ENCODE measurements at places on chromosomes 16 and 17. TPM values are rescaled to one million over a fixed set of nuclear protein-coding genes. Genes with fewer than 3 reads are reported as not detected.

DNA sequence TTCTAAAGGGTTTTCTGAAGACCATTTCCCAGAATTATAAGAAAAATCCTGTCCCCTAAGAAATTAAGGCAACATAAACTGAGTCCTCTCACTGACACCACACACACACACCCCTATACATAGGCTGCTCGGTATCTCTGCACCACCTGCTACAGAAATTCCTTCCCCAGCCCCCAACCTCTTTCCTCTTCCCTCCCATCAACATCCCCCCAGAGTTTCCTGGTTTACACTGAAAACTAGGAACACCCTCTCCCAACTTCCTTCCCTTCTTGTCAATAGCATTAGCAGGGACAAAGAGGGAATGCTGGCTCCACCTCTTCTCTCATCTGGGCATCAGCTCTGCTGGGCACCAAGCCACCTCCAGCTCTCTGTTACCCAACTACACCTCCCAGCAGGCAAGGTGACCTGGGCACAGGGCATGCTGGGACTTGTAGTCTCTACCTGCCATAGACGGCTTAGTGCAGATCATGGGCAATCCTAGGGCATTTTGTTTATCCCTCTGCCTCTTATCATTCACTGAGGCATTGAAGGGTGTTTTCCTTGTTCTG lies 15.7 kb downstream of the CAVIN1 start:
- H3K36me3 ChIP-seq: peaks cover 40% of the 10 kb centered on the region
- peaks cover 44% of the 10 kb centered on the region for H3K4me1 ChIP-seq
- peak; percentile 39 for DNase-seq
- peak overlapping the region; percentile 65 for H3K27ac ChIP-seq
- H3K27me3 ChIP-seq: no peaks in the 10 kb centered on the region

DNA sequence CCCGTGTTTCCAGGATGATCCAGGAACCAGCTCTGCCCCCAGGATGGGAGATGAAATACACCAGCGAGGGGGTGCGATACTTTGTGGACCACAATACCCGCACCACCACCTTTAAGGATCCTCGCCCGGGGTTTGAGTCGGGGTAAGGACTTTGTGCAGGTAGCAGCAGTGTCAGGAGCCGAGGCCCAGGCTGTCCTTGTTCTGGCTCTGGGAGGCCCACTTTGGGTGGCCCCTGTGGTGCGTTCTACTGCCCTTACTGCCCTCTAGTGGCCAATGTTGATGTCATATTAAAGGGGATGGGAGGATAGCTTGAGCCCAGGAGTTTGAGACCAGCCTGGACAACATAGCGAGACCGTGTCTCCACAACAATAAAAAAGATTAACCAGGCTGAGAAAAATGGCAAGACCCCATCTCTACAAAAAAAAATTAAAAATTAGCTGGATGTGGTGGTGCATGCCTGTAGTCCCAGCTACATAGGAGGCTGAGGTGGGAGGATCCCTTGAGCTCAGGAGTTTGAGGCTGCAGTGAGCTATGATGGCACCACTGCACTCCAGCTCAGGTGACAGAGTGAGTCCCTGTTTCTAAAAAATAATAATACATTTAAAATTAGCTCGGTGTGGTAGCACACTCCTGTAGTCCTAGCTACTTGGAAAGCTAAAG lies 20.9 kb upstream of the CLEC18A start:
- H3K27ac ChIP-seq: no peak overlapping the region
- peak; percentile 60 for DNase-seq
- no peak overlapping the region for H3K4me3 ChIP-seq

DNA sequence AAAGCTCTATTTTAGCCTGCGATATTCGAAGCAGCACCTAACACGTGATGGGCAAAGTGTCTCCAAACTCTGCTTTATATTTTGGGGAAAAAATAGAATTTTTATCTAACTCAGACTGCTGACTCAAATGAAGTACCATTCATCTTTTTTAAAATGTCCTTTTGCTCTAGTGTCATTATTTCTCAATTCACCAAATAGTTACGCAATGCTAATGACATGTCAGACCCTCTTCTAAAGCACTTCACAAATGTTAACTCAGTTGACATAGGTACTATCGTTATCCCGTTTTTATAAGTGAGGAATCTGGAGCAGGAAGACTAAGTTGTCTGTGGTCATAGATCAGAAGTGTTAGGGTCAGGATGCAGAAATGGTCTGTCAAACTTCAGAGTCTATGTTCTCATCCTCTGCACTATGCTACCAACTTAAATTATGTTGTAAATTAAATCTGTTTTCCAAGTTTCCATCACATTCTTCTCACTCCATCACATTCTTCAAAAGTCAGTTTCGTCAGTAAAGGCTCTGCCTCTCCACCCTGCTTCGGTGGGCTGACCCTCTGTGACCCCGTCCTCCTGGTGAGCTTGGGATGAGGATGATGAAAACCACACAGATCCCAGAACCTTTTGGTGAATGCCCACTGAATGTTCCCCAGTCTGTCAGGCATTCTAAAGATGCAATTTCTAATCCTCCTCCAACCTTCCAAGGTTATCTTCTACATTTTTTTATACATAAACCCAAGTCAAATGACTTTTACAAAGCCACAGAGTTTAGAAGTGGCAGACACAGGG lies 102.8 kb downstream of the ADAMTS18 start:
- H3K36me3 ChIP-seq: no peaks in the 10 kb centered on the region
- no peak for DNase-seq
- no peak overlapping the region for H3K4me3 ChIP-seq
- no peak overlapping the region for H3K27ac ChIP-seq
- no peaks in the 10 kb centered on the region for H3K4me1 ChIP-seq
- no peaks in the 10 kb centered on the region for H3K27me3 ChIP-seq

GRCh38 chr17:56322991-56323390 lies 169.7 kb downstream of the ANKFN1 start:
- no peak overlapping the region for H3K27ac ChIP-seq
- no peaks in the 10 kb centered on the region for H3K36me3 ChIP-seq
- peaks cover 3% of the 10 kb centered on the region for H3K4me1 ChIP-seq
- peaks cover 5% of the 10 kb centered on the region for H3K27me3 ChIP-seq

The ZNF469 gene
- total RNA-seq: 1.4 TPM

The UNC45B gene
- total RNA-seq: not detected

The ERN1 gene
- 2.7 TPM for total RNA-seq

GRCh38 chr16:26665166-26665939 lies 401.4 kb upstream of the C16orf82 start:
- H3K27ac ChIP-seq: no peak overlapping the region
- no peak overlapping the region for H3K4me3 ChIP-seq
- H3K27me3 ChIP-seq: no peaks in the 10 kb centered on the region
- H3K36me3 ChIP-seq: no peaks in the 10 kb centered on the region
- DNase-seq: no peak

The PLXDC1 gene
- under 0.01 TPM for total RNA-seq

DNA sequence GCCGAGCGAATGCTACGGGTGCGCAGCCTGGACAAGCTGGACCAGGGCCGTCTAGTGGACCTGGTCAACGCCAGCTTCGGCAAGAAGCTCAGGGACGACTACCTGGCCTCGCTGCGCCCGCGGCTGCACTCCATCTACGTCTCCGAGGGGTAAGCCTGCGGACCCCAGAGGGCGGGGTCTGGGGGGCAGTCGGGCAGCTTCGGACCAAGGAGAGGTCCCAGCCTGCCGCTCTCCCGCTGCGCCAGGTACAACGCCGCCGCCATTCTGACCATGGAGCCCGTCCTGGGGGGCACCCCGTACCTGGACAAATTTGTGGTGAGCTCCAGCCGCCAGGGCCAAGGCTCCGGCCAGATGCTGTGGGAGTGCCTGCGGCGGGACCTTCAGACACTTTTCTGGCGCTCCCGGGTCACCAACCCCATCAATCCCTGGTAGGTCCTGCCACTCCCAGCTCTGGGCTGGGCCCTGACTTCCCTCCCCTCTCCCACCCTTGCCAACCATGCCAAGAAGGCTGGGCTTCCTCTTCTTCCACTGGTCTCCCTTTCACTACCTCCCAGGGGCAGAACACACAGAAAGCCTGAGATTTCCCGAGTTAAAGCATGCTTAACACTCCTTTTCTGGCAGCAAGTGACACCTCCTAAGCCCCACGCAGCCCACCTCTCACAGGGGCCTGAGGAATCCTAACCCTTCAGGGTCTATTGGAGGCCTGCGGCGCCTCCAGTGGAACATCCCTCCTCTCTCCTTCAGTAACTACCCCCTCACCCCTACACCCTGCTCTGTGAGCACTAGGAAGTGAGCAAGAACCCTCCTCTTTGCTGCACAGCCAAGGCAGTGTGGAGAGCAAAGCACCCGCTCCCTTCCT lies 3.2 kb downstream of the NAGS start:
- DNase-seq: no peak
- H3K36me3 ChIP-seq: no peaks in the 10 kb centered on the region

DNA sequence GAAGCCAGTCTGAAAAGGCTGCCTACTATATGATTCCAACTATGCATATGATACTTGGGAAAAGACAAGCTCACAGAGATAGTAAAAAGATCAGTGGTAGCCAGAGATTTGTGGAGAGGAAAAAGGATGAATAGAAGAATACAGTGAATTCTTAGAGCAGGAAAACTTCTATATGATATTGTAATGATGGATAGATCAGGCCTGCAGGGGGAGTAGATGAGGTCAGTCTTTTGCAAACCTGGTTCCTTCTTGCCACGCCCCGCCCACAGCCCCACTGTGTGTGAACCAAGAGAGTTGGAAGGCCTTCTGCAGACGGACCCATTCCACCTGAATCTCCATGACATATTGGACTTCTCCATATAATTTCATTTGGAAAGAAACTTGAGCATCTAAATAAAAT lies 761 bp upstream of the CCL8 start:
- H3K4me1 ChIP-seq: peaks cover 3% of the 10 kb centered on the region
- H3K27ac ChIP-seq: no peak overlapping the region
- no peaks in the 10 kb centered on the region for H3K27me3 ChIP-seq
- no peaks in the 10 kb centered on the region for H3K36me3 ChIP-seq
- no peak overlapping the region for H3K4me3 ChIP-seq
- DNase-seq: no peak

GRCh38 chr17:40073454-40074174 lies 10.8 kb downstream of the THRA start:
- DNase-seq: no peak
- H3K4me1 ChIP-seq: peaks cover 46% of the 10 kb centered on the region
- H3K4me3 ChIP-seq: no peak overlapping the region
- H3K27ac ChIP-seq: no peak overlapping the region

The VAT1L gene
- 18.1 TPM for total RNA-seq

DNA sequence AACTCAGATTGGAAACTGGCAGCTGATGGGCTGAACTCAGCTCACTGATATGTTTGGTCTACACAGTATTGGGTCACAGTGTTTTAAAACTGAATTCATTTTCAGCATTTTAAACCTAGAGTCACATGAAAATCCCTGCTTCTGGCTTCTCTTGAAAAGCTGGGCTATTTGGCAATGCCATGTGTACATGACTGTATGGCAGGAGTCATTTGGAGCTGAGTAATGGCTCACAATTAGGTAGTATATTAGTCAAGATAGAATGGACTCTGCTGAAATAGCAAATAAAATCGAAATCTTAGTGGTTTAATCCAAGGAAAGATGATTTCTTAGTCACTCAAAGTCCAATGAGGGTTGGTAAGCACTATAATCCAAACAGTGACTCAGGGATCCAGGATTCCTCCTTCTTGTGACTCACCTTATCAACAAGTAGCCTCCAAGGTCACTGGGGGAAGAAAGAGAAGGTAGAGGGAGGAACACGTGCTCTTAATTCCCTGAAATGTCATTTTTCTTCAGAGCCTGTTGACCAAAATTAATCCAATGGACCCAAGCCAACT lies 13.9 kb upstream of the PMP22 start:
- peaks cover 12% of the 10 kb centered on the region for H3K4me1 ChIP-seq
- H3K27me3 ChIP-seq: no peaks in the 10 kb centered on the region
- H3K27ac ChIP-seq: no peak overlapping the region
- H3K36me3 ChIP-seq: no peaks in the 10 kb centered on the region

- no peaks in the 10 kb centered on the region for H3K36me3 ChIP-seq
- peak; percentile 81 for DNase-seq
- H3K4me3 ChIP-seq: no peak overlapping the region
- no peak overlapping the region for H3K27ac ChIP-seq
These were observed 194.7 kb downstream of the SNX29 start for GRCh38 chr16:12171206-12171605.

- H3K4me3 ChIP-seq: no peak overlapping the region
- DNase-seq: no peak
- H3K4me1 ChIP-seq: no peaks in the 10 kb centered on the region
- H3K27me3 ChIP-seq: no peaks in the 10 kb centered on the region
These were observed 18.8 kb downstream of the CLUH start for GRCh38 chr17:2692781-2693135.

The LRRC75A gene
- total RNA-seq: 0.56 TPM

DNA sequence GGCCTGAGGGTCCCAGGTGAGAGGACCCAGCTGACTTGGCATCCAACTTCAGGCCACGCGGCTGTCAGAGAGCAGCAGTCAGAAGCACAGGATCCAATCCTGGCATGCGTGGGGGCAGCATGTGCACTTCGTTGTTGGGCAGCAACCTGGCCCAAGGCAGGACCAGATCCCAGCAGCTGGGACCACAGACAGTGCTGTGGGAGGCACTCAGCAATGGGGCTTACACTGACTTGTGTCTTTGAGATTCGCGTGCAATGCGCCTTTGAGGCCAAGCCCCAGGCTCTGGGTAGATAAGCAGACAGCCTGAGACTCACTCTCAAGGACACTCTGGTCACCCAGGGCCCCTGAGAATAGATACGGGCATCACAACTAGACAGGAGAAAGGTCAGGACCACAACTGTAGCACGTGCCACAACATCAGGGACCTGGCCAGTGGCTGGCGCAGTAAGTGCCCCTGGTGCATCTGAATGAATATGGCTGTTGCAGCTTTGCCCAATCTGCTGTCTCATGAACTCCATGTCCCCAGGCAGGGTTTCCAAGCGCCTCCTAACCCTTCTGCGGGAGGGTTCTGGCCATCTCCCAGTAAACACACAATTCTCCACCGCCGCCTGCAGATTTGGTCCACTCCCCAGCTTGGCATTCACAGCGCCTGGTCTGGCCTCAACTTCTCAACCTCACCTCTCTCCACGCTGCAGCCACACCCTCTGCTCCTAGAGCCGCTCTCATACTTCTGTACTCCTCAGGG lies 3.2 kb downstream of the PAM16 start:
- H3K4me3 ChIP-seq: no peak overlapping the region
- peaks cover 1% of the 10 kb centered on the region for H3K36me3 ChIP-seq
- H3K4me1 ChIP-seq: peaks cover 10% of the 10 kb centered on the region
- H3K27ac ChIP-seq: no peak overlapping the region
- DNase-seq: no peak

GRCh38 chr16:18800293-18800692 lies 1.1 kb downstream of the ARL6IP1 start:
- peaks cover 1% of the 10 kb centered on the region for H3K36me3 ChIP-seq
- no peaks in the 10 kb centered on the region for H3K27me3 ChIP-seq
- DNase-seq: no peak

The TRIM16 gene
- 52.5 TPM for total RNA-seq

- DNase-seq: no peak
- H3K36me3 ChIP-seq: no peaks in the 10 kb centered on the region
- no peak overlapping the region for H3K4me3 ChIP-seq
- H3K4me1 ChIP-seq: no peaks in the 10 kb centered on the region
- H3K27ac ChIP-seq: no peak overlapping the region
These were observed 19.5 kb upstream of the RNF43 start for GRCh38 chr17:58436805-58437239.
